Anterior cingulate cortex (tissue), 58 donors: ENCODE measurements at places on chromosomes 16 and 17.

GRCh38 chr16:23514381-23515152 lies 4.3 kb upstream of the GGA2 start:
- no peak for DNase-seq

DNA sequence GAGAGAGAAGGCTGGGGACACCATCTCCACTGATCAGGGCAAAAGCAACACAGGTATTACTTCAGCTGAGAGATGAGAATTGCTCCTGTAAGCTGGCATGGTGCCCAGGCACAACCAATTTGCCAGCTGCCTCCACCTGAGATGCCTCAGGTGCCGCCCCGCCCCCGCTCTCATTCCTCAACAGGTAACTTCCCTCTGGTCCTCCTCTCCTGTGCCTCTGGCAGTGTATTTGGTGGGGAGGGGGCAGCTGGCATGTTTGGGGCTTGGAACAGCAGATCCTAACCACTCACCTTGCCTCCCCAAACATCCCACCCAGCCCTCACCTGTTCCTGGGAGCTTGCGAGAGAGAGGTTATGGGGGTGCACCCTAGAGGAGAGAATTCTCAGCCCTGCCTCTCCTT lies 2.9 kb upstream of the SRCIN1 start:
- no peak for DNase-seq

- no peak for DNase-seq
These were observed 55.7 kb upstream of the TAC4 start for GRCh38 chr17:49903523-49903922.

DNA sequence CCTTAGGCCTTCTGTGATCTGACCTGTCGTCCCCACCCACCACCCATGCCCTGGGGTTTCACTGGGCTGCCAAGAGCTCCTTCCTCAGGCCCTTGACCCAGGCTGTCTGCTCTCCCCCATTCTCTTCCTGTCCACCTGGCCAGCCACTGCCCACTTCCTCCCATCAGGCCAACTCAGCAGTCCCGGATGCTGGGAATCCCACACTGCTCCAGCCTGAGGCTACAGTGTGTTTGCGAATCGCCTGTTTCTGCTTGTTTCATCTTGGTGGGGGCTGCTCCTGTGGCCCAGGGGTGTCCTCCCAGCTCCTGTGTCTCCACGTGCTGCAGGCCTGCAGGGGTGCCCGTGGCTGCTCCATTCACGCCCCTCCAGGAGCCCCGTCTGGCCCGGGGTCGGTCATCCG lies 839 bp upstream of the METRN start:
- DNase-seq = no peak

- no peak for DNase-seq
These were observed 100.3 kb upstream of the KIF2B start for GRCh38 chr17:53722407-53722806.

GRCh38 chr17:56389356-56389755 lies 204.1 kb upstream of the NOG start:
- DNase-seq = no peak

DNA sequence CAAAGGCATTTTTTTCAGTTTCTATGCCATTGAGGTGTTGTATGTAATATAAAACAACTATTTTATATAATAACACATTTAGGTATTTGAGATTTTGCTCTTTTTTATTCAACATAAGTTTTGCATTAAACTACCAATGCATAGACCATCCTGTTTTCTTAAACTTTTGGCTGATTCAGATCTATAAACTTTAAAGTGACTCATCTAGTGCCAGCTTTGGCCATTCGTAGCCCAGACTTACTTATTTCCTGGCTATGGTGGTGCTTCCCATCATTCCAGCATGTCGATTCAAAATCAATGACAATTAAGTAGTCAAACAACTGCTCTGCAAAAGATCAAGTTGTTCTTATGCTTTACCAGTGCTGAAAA lies 3.1 kb downstream of the ERI2 start:
- no peak for DNase-seq

DNA sequence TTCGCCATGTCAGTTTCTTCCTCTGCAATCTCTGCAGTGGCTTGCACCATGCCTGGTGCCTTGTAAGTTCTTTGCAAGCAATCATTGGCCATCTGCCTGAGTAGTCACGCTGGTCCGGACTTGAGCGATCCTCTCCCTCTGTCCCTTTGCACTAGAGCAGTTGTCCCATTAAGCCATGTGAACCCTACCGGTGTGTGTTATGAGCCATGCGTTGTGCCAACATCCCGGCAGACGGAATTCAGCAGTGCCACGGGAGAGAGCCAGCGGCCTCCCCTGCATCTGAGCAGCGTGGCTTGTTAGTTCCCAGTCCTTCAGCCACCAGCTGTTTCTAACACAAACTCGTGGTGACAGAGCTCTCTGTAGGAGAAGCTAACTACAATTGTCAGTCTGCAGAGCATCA lies 275.1 kb upstream of the HSBP1 start:
- peak; percentile 23 for DNase-seq

GRCh38 chr16:785563-786535 lies 2.3 kb downstream of the RPUSD1 start:
- DNase-seq = no peak
